Stimulated activated CD8-positive, alpha-beta memory T cell treated with anti-CD3 and anti-CD28 coated beads, Interleukin-4, amount 100 ng/mL, for 1 hour (primary cell): ENCODE measurements at places on chromosomes 6 and 20.

DNA sequence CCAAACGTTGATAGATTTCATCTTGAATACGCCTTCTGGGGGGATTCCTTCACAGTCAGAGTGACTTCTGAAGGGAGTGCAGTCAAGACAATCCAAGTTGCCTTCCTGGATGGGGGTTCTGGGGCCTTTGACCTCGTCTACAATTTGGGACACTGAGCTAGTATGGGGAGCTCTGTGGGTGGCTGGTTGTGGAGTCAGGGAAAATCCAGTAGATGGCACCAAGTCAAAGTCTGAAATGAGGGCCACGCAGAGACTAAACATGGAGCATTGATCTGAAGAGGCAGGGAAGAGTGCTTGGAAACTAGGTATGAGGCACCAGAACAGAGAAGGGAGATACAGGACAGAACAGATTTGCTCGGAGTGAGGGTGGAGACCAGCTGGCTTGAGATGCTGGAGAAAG lies 43.6 kb upstream of the CCN6 start:
- no peak for DNase-seq

GRCh38 chr6:7541175-7542064 lies at the start of gene DSP:
DSP (plus strand) TSS chr6:7541671; CDS start chr6:7541916, 245 bp downstream.
- DNase-seq = no peak

DNA sequence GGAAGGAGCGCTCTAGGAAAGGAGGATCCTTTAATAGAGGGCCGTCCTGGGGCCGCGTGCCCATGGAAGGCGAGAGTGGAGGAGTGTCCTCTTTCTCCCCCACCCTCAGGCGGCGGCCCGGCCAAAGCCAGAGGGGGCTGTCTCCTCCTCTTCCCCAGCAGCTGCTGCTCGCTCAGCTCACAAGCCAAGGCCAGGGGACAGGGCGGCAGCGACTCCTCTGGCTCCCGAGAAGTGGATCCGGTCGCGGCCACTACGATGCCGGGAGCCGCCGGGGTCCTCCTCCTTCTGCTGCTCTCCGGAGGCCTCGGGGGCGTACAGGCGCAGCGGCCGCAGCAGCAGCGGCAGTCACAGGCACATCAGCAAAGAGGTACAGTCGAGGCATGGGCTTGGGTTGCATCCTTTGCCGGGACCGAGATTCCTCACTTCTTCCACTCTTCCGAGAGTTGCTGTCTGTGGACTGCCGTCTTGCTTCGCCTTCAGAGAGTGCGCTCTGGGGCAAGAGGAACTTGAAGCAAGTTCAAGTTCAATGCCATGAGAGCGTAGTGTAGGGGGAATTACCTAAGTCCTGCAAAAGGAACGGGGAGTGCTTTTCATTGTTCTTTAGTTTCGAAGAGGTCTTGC lies at the start of gene LAMA2:
Gene LAMA2 (plus strand): TSS at position 148 of the 621 bp plus-strand sequence. CDS start 108 bp downstream, at position 256.
- DNase-seq = no peak

- no peak for DNase-seq
Observed at GRCh38 chr6:98976674-98977385, 29.1 kb upstream of the FBXL4 start.

DNA sequence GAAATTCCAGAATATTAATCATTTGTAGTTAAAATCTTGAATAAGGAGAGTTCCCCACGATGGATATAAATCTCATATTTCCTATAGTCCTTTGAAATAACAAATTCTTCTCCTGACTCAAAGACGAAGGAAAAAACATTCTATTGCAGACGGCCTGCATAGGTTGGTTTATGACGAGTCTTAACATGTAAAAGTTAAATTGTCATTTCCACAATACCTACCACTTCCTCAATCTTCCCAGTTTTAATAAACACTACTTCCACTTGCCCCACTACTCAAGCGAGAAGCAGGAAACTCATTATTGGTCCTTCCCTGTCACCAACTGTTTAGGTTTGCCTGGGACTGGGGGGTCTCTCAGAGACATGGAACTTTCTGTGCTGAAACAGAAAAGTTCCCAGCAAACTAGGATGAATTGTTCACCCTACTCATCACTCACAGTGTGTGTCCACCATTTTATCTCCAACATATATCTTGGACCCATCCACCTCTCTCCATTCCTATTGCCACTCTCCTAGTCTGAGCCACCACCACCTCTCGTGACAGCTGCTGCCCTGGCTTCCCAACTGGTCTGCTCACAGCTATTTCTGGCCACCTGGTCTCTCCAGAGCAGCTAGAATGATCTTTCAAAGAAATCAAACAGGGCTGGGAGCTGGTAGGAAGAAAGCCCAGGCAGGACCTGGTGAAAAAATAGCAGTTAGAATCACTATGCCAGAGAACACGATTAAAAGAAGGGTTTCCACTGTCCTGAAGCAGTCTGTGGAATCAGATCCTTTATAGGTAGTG lies 15.1 kb upstream of the ZSCAN9 start:
- no peak for DNase-seq

DNA sequence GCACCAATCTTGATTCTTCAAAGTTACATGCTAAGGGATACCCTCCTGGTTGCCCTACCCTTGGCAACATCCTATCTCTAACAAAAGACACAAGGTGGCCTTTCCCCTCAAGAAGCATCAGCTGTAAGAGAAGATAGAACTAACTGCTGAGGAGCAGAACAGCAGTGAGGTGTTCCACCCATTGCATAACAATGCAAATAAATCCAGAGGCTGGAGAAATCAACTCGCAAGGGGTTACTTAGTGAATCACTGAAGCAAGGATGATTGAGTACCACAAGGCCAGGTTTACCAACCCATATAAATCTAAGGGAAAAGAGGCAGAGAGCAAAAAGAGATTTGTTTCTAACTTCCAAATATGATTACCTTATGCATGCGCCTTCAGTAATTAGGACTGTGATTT lies 36.7 kb downstream of the F13A1 start:
- DNase-seq = no peak

DNA sequence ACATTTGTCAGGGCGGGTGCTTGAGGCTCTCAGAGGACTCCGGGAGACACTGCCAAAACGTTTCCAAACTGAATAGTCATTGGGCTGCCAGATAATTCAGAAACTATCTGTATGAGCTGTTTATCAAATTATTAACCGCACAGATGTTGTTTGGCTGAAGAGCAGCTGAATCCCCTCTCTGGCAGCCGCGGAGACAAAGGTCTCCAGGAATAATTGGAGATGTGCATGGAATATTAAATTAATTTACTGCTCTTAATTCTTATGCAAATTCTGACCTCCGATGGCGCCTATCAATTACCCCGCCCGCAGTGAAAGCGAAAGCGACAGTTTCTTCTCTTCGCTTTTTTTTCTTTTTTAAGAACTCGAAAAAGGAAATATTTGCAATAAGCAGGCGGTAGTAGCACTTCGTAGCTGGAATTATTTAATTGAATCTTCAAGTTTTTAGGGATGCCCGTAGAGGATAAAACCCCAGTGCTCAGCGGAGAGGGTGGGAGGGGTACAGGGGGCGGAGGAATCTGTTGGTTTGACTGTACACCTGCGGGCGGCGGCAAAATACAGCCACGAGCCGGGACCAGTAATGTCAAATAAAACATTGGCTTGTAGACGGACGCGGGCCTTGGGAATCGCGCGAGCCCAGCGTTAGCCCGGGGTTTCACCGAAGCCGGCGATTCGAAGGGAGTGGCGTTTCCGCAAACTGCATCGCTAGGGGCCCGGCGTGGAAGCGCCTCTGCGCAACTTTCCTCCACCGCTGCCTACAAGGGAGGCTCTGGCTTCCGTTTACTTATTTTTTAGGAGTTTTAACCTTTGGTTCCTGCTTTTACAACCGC lies 6.2 kb downstream of the LINC00237 start:
- no peak for DNase-seq

DNA sequence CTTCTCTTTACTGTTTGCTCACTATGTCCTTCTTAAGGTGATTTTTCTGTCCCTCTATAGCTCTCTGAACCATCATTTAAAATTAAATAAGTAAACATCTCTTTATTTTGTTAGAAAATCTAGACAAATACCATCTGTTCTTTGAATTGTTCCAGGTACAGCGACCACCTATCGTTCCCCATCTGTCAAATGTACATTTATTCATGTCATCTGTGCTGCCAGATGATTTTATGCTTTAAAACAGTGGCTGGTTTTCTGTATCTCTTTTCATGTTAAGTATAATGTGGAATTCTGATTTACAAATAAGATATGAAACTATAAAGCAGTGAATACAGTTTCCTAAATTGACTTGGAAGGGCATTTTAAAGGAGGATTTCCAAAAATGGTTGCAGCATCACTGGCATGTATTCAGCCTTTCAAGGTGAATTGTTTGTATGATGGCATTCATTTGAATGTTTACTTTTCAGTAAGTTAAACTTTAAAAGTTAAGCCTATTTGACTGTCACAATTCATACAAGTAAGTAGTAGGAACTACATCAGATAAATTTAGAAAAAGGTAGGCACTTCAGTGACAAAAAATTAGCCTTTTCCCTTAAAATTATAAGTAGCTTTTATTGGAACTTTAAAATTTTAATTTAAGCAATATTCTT lies 92.6 kb upstream of the CLVS2 start:
- no peak for DNase-seq

GRCh38 chr6:9428421-9429172 lies 986.3 kb downstream of the TFAP2A start:
- no peak for DNase-seq
